Liver (tissue), 10 donors: ENCODE measurements at places on chromosomes 2 and 18. TPM values are rescaled to one million over a fixed set of nuclear protein-coding genes. Genes with fewer than 3 reads are reported as not detected.

- no peak for DNase-seq
These were observed 31.9 kb upstream of the CWC22 start for GRCh38 chr2:180038997-180039396.

DNA sequence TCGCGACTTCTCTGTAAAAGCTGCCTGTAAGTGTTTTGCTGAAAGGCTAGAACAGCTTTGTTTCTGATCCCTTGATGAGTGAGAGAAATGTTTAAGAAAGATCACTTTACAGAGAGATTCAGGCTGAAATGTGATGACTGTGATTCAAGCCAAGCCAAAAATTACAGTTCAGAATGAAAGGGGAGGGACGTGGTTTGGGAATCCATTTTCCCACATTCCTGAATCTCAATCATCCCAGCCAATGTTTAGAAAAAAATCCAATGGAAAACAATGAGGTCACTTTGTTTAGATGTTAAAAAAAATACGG is 416.7 kb downstream of the ARHGAP15 start:
- DNase-seq, result no peak

- no peak for DNase-seq
These were observed 139.2 kb downstream of the CDCA7 start for GRCh38 chr2:173493874-173494273.

Gene NGEF
- total RNA-seq, result 22.6 TPM

DNA sequence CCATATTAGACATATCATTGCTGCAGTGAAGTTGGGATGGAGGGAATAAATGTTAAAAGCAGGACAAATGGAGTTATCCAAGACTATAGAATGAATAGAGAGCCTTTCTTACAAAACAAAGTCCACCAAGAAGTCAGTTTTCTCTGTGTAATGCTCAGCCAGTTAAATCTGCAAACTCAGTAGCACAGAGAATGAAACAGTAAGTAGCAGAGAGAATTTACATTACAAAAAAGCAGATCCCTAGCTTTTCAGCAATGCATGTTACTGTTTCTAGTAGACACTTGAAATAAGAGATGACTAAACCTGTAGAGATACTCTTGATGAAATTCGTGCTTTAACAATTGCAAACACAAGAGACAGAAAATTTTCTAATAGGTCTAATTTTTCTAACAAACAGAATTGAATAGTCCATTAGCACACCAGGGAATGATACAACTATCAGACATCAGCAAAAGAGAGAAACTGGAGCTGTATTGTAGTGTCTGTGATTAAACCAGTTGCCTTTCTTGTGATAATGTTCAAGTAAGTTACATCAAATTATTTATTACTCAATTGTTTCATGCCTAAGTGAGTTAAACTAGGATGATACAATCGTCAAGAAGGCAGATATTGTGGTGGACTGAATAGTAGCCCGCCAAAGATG is 322.2 kb upstream of the DDX18 start:
- no peak for DNase-seq

DNA sequence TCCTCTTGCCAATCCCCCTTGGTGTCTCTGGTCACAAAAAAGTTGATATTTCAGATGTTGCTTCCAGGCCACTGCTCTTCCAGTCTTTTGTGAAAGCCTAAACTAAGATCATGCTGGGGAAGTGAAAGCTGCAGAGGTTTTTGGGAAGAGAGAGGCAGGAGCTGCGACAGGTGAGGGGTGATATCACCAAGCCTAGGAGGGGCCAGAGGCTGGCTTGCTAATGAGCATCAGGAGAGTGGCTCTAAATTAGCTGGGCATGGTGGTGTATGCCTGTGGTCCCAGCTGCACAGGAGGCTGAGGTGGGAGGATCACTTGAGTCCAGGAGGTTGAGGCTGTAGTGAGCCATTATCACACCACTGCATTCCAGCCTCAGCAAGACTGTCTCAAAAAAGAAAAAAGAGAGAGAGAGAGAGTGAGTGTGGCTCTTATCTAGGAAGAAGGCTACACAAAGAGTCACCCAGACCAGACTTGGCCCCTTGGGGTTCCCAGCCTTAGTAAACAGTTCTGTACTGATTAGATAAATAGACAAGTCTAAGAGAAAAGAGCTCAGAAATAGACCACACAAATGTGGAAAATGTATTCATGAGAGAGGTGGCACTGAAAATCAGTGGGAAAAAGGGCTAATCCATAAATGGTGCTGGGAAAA is 14.6 kb upstream of the CDK5R2 start:
- no peak for DNase-seq

GRCh38 chr2:161303535-161304050 is 4.6 kb upstream of the PSMD14 start:
- no peak for DNase-seq

DNA sequence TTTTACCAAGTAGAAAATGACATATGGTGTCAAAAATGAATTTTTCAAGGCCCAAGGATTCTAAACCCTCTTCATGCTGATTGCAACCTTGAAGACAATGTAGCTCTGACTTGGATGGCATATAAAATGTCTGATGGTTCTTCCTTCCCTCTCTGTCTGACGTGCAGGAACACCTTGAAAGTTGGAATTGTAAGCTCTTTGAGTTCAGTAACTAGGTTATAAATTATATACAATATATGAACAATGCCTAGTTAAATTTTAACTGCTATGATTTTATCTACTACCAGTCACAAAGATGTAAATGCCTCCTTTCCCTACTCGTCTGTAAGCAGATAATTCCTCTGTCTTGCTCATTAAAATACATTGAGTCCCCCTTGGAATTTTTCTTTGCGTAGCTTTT is 89.5 kb upstream of the TMEM17 start:
- DNase-seq, result no peak

GRCh38 chr18:2683055-2683454 is 27.5 kb downstream of the SMCHD1 start:
- no peak for DNase-seq

DNA sequence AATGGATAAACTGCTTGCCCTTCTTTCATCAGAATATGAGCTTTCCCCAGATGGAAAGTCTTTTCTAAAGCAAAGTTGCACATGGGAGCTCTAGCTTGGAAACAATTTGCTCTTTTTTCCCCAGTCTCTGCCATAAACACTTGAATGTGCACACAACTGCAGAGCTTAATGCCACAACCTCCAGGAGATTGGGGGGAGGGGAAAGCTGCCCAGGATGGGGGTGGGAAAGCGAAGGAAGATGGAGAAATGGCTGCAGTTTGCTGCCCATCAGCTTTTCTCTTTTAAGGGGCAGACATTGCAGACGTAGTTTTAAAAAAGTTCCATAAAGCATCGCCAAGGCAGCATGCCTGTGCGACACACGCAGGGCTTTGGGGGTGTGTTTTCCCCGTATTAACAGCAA is 1.5 kb downstream of the ACKR3 start:
- DNase-seq, result no peak

- DNase-seq, result no peak
These were observed 76.2 kb downstream of the CHRNA1 start for GRCh38 chr2:174688079-174688478.

Gene RGPD3
- total RNA-seq, result 0.59 TPM

Gene SMYD5
- total RNA-seq, result 6.3 TPM

- peak; percentile 76 for DNase-seq
These were observed 2.4 kb upstream of the HOXD8 start for GRCh38 chr2:176126929-176127773.

GRCh38 chr18:3066341-3067110 is 53.6 kb upstream of the LPIN2 start:
- DNase-seq, result no peak

DNA sequence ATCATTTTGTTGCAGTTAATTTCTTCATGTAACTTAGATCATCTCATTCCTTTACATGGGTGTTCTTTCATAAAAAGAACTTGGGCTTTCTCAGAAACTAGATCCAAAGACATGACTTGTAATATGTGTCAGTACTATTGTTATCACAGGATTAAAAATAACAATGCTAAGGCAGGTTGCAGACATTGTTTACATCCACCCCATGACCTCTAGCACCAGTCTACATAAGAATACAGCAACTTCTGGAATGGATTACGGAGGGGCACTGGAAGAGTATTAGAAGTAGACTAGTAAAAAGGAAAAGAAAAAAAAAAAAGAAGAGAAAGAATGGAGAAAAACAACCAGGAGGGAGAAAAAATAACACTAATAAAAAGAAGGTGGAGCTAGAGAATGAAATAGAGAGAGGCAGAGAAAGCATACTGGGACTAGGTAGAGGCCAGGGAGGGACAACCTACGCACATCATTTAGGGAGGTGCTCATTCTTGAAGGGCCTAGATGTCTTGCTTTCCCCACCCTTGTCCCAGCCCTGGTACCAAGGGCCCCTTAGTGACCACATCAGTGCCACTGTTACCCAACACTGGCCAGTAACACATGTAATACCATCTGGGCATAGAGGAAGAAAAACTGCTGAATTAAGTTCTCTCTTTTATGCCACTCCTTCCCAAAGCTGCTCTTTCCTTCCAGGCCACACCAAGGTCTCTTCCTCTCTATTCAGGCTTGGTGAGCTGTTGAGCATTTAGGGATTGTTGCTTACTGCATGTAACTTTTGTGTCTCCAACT is 70.6 kb upstream of the KLF7 start:
- DNase-seq, result no peak

DNA sequence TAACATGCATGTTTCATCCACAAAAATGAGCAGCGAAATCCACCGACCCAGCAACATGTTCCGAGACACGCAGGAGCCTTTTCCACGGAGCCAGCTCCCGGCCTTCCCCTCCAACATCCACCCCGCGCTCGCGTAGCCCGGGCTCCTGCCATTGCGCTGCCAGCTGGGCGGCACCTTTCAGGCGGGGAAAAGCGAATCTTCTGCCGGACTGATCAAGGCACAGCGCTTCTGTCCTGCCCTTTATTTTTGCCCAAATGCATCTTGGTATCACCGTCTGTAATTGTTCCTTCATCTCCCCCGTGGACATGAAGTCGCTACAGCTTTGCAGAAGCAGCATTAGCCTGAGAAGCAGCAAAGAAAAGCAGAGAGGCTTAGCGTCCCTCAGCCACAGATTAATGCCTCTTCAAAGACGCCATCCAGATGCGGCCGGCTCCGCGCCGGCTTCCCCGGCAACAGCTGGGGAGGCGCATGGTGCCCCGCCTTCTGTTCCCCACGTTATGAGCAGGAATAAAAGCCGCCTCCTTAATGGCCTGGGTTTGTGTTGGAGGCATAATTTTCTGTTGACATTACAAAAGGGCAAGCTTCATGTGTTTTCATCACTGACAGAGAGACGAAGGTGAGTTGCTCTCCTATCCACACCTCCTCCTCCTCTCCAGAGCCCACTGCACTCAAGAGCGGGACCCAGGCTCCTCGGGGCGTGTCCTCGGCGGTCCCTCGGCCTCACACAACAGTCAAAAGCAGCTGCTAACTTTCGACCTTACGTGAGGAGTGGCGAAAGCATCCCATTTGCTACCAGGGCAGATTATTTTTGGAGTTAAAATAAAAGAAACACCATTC is 122.1 kb upstream of the SALL3 start:
- no peak for DNase-seq

Gene HOXD13
- total RNA-seq, result not detected

Gene GRB14
- 51.0 TPM for total RNA-seq

Gene KCNIP3
- total RNA-seq, result 0.65 TPM

DNA sequence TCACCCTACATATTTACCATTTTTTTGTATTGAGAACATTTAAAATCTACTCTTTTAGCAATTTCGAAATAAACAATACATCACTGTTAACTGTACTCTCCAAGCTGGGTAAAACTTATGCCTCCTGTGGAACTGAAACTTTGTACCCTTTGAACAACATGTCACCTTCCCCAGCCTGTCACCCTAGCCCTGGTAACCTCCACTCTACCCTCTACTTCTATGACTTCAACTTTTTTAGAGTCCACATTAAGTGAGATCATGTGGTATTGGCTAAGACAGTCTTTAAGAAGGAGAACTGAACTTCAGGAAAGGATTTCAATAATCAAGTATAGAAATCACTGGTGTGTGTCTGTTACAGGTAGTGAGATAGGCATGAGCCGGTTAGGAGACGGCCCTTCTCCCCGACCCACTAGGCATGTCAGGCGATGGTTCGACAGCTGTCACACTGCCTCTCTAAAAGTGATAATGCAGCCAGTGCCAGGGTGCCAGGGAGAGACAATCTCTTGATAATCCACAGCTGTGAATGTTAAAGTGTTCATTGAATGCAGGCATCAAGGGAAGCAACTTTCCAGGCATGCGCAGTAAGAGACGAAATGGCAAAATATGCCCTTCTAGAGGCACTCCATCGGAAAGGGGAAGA is 74.6 kb upstream of the RNF152 start:
- DNase-seq, result no peak

- no peak for DNase-seq
These were observed 17.4 kb upstream of the GAL3ST2 start for GRCh38 chr2:241759067-241759807.

DNA sequence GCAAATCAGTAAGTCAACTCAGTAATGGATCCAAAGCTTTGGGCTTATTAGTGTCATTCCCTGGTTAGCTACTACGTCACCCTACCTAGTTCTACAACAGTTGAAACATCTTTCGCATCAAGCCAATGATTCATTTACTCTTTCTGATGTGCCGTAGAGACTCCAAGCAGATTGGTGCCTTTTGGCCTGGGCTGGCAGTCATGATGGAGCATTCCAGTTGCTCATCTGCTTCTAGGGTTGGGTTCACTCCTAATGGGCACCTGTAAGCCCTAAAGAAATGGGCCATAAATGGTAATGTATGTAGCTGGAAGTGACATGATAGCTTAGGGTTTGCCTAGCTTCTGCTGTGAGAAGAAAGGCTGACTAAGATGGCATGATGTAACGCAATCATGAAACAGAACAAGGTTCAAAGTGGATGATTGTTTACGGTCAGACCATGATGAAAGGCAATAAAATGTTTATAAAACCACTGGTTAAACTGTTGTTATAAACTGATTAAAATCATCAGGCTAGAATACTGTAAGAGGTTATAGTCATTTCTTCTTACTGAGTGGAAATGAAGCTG is 20.4 kb upstream of the CCL20 start:
- no peak for DNase-seq
